DND-41 (cell line): ENCODE measurements at places on chromosomes 4 and X.

DNA sequence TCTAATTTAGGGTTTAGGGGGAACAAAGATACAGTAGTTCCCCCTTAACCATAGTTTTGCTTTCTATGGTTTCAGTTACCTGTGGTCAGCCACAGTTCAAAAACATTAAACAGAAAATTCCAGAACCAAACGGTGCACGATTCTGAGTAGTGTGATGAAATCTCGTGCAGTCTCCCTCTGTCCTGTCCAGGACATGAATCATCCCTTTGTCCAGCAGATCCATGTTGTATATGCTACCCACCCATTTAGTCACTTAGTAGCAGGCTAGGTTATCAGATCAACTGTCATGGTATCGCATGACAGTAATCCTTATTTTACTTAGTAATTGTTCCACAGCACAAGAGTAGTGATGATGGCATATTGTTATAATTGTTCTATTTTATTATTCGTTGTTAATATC, 556.1 kb downstream of the IL1RAPL1 start:
- no peak overlapping the region for H3K4me3 ChIP-seq
- no peak for DNase-seq
- no peaks in the 10 kb centered on the region for H3K4me1 ChIP-seq

GRCh38 chrX:21960569-21961541, 20.3 kb downstream of the SMS start:
- H3K27me3 ChIP-seq = no peaks in the 10 kb centered on the region
- H3K4me3 ChIP-seq = no peak overlapping the region
- no peak for DNase-seq
- H3K36me3 ChIP-seq = no peaks in the 10 kb centered on the region; the same call in 1 of the 2 replicates

DNA sequence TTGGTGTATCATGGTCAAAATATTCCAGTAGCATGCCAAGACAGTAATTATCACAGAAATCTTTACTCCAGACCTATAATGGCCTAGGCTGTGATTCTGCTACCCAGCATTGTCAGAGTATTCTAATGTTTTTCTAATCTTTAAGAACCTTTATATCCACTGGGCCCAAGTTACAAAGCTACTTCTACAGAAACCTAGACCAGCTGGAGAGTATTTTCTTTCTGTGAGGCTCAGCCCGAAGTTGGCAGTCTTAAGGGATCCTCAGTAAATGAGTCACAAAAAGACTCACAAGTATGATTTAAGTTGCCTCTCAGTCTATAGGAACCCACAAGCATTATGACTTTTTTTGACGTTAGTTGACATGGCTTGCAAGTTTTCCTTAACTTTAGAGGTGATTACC, 638.5 kb upstream of the FAM241A start:
- H3K4me1 ChIP-seq = no peaks in the 10 kb centered on the region
- no peak overlapping the region for H3K4me3 ChIP-seq
- DNase-seq = no peak
- no peak overlapping the region for H3K27ac ChIP-seq
- no peaks in the 10 kb centered on the region for H3K27me3 ChIP-seq

DNA sequence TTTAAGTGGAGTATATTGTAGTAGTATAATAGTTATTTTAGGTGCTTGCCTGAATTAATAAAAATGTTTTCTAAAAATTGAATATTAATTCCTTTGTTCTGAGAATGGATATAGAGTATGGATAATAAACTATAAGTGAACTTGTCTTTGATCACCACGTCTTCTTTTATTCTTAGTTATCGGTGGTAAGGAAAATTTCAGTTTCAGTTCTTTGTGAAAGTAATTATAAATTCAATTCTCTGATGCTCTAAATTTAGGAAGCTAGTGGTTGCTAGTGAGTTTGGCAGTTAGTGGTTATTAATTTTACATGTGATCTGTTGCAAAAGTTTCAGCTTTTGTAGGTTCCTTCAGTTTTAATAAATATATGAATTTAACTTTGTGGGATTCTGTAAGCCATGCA, 30.8 kb downstream of the MRPL1 start:
- no peaks in the 10 kb centered on the region for H3K4me1 ChIP-seq
- H3K27me3 ChIP-seq = no peaks in the 10 kb centered on the region
- no peak for DNase-seq

DNA sequence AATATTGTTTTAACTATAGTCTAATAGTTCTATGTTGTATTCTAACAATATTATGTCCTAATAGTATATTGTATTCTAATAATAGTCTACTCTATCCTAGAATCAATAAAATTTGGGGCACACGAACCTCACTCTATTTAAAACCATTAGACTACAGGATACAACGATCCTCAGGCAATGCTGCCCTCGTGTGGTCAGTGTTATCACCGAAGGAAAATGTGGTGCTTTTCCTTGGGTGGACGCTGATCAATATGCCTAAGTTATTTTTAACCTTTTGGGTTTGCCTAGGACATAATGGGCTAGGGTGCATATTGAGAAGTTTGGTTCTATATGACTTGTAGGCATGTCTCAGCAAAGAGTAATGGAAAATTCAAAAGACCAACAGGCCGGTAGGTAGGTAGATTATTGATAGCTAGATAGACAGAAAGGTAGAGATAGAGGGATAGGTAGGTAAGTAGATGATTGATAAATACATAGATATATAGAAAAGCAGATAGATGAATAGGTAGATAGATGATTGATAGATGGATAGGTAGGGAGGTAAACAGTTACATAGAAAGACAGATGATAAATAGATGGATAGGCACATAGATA, 75.1 kb downstream of the PRKX start:
- no peaks in the 10 kb centered on the region for H3K27me3 ChIP-seq
- H3K36me3 ChIP-seq = peaks cover 8% of the 10 kb centered on the region; the same call in 1 of the 2 replicates

GRCh38 chrX:8138252-8138651, 32.8 kb downstream of the VCX2 start:
- H3K4me3 ChIP-seq = no peak overlapping the region
- no peak for DNase-seq
- no peak overlapping the region for H3K27ac ChIP-seq
- H3K36me3 ChIP-seq = no peaks in the 10 kb centered on the region
- H3K27me3 ChIP-seq = no peaks in the 10 kb centered on the region

DNA sequence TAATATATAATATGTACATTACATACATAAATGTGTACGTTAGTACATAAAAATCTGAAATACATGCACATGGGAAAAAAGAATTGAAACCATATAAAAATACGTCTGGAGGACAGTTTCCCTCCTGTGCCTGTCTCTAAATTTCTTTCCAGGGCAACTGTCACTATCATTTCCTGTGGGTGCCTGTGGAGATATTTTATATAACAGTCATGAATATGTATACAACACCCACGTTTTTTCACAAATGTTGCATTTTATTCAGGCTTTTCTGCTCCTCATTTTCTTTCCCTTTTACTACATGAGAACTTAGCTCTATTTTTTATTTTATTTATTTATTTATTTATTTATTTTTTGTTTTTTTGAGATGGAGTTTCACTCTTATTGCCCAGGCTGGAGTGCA, 24.2 kb upstream of the GRPEL1 start:
- peaks cover 4% of the 10 kb centered on the region for H3K27me3 ChIP-seq
- H3K36me3 ChIP-seq = no peaks in the 10 kb centered on the region
- no peak overlapping the region for H3K4me3 ChIP-seq
- no peak for DNase-seq

DNA sequence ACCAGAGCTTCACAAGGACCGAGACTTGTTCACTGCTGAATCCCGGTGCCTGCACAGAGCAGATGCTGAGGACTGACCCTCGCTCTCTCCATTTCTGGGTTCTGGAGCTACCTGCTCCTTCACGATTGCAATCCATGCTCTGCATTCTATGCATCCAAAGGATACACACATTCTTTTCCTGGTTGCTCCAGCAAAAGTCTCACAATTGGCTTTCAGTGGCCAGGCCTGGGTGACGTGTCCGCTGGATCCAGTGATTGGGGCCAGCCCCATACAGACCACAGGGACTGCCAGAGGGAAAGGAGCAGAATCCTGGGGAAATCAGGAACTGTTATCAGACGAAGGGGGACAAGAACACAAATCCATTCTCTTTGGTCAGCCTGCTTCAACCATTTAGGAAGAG, 14.9 kb upstream of the CDKN2AIP start:
- H3K4me1 ChIP-seq = no peaks in the 10 kb centered on the region
- DNase-seq = no peak
- H3K4me3 ChIP-seq = no peak overlapping the region

DNA sequence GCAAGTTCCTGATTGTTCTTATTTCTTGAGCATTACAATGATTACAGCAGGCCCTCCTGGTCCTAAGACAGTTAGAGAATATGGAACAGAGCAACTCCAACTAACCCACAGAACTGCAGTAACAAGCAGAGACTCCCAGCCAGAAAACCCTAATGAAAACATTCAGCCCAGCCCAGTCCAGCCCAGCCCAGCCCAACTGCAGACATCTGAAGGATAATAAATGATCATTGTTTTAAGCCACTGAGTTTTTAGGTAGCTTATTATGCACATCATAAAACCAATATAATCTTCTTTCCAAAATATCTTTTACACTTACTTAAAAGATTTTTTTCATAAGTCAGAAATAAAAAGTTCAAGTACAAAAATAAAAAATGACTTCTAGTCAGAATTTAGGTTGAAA, 51.3 kb downstream of the SPOCK3 start:
- no peaks in the 10 kb centered on the region for H3K27me3 ChIP-seq
- no peaks in the 10 kb centered on the region for H3K36me3 ChIP-seq
- no peak overlapping the region for H3K4me3 ChIP-seq
- no peaks in the 10 kb centered on the region for H3K4me1 ChIP-seq

DNA sequence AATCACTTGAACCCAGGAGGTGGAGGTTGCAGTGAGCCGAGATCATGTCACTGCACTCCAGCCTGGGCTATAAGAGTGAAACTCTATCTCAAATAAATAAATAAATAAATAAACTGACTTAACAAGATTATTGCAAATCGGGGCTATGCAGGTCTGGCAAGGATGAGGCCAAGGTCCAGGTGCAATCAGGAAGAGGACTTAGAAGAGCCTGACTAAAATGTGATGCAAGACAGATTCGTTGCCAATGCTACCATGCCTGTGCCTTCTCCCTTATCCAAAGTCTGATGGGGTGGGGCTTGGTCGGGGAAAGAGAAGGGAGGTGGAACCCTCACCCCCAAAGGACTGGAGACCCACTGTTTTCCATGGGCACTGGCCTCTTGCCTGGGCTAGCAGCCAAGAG, 14.7 kb downstream of the ZCCHC13 start:
- H3K27ac ChIP-seq = no peak overlapping the region
- H3K36me3 ChIP-seq = no peaks in the 10 kb centered on the region
- H3K4me1 ChIP-seq = no peaks in the 10 kb centered on the region
- no peak for DNase-seq

GRCh38 chr4:147052361-147052760, 106.7 kb upstream of the TTC29 start:
- H3K4me3 ChIP-seq = no peak overlapping the region
- H3K4me1 ChIP-seq = no peaks in the 10 kb centered on the region
- peaks cover 3% of the 10 kb centered on the region for H3K27me3 ChIP-seq

DNA sequence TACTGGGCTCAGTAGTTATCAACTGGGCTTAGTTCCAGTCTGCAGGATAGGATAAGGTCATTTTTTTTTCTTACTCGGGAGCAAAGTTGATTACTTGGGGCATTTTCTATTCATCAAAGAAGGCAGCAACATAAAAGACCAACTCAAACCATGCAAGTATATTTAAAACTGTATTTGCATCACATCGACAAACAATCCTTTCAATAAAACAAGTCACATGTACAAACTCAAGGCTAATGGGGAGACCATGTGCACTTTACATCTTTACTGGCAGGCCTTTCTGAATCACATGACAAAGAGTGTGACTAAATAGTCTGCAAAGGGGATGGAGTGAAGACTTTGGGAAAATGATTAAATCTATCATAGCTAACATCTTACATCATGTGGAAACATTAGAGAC, 610.4 kb upstream of the BOD1L1 start:
- H3K4me3 ChIP-seq = no peak overlapping the region
- H3K36me3 ChIP-seq = no peaks in the 10 kb centered on the region
- H3K4me1 ChIP-seq = no peaks in the 10 kb centered on the region
- no peak for DNase-seq
- H3K27me3 ChIP-seq = no peaks in the 10 kb centered on the region

DNA sequence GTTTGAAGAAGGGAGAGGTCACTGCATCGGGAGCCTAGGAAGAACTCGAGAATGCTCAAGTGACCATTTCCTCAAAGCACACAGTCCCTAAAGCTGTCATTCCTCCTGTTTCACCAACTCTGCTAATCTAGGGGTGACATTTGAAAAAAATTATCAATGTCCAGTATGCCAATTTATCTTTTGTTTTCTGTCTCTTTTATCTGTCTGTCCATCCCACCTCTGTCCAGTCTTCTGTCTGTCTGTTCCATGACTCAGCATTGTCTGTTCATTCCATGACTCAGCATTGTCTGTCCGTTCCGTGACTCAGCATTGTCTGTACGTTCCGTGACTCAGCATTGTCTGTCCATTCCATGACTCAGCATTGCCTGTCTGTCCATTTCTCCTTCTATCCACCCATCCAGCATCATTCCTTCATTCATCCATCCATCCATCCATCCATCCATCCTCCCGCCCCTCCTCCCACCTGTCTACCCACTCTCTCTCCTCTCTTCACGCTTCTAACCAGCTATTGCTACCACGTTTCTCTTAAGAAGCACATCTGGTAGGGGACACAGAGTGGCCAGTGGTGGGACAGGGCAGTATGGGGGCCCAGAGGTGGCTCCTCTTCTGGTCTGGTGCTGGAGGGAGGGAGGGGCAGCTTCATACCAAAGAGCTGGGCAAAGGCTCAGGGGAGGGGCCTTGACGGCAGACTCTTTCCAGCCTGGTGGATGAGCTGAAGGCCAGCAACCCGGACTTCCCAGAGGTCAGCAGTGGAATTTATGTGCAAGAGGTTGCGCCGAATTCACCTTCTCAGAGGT, 34.1 kb downstream of the HTRA3 start:
- H3K27me3 ChIP-seq = peaks cover 5% of the 10 kb centered on the region
- H3K36me3 ChIP-seq = no peaks in the 10 kb centered on the region
- no peak overlapping the region for H3K27ac ChIP-seq
- no peaks in the 10 kb centered on the region for H3K4me1 ChIP-seq

DNA sequence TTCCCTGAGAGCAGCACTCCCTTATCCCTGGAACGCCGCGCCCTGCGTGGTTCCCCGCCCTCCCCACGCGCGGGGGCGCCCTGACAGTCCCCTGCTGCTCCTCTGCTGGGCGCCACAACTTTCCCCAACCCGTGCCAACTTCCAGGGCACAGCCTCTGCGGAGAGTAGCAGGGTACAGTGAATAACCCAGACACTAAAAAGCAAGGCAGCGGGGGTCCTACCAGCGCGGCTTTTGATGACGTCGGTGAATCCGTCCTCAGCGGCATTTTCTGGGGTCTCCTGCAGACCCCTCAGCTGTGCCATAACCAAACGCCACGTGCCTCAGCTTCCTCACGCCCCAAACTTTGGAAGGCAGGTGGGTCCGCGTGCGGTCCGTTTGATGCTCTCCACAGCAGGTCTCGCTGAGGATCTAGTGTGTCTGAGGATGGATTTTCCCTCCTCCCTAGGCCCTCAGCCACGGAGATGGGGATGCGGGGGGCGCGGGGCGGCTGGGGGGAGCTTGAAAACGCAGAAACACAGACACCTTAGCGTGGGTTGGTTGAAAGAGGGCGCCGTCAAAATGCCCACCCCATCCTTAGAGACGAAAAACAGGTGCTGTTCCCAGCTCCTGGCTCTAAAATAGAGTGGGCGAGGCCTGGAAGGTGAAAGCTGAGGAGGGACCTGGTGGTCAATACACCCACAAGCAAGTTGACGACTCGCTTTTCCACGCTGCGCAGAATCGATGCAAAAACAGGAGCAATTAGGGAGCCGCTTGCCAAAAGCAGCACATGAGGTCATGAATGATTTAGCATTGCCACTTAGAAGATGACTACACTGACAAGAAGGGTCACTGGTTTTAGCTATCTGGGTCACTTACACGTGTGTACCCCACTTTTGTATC, 405.6 kb downstream of the FAM47A start:
- H3K36me3 ChIP-seq = no peaks in the 10 kb centered on the region
- no peak for DNase-seq
- no peak overlapping the region for H3K4me3 ChIP-seq
- no peaks in the 10 kb centered on the region for H3K27me3 ChIP-seq
- no peak overlapping the region for H3K27ac ChIP-seq
